ENCODE measurements at places on chromosomes 16 and 17. TPM values are rescaled to one million over a fixed set of nuclear protein-coding genes. Genes with fewer than 3 reads are reported as not detected.

DNA sequence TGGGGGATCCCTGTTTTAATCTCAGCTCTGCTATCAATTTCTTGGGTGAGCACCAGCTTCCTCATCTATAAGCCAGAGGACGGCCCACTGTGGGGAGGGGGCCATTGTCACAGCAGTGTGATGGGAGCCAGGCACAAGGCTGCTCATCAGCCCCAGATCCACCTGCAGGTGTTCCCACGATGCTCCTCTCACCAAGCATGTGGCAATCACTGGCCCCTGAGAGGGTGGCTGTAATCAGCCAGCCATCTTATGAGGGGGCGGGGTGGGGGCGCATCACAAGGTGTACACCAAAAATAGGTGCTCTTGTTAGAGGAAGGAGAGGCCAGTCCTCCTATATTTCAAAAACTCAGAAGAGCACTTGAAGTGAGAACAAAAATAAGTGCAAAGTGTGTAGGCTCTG is 31.2 kb downstream of the HNF1B start:
- no peak for DNase-seq

Gene SRL
- not detected for total RNA-seq

DNA sequence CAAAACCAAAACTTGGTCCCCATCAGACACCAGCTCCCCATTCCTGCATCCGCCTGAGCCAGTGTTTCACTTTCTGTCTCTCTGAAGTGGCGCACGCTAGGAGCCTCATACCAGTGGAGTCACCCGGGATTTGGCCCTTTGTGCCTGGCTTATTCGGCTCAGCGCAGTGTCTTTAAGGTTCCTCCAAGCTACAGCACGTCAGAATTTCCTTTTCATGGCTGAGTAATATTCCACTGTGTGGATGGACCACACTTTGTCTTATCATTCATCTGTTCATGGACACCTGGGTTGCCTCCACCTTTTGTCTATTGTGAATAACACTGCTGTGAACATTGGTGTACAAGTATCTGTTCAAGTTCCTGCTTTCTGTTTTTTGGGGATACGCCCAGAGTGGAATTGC is 45.2 kb upstream of the CHMP6 start:
- no peak for DNase-seq

- DNase-seq: no peak
These were observed 3.8 kb upstream of the TMC7 start for GRCh38 chr16:18979936-18980335.

Gene TMEM235
- not detected for total RNA-seq

DNA sequence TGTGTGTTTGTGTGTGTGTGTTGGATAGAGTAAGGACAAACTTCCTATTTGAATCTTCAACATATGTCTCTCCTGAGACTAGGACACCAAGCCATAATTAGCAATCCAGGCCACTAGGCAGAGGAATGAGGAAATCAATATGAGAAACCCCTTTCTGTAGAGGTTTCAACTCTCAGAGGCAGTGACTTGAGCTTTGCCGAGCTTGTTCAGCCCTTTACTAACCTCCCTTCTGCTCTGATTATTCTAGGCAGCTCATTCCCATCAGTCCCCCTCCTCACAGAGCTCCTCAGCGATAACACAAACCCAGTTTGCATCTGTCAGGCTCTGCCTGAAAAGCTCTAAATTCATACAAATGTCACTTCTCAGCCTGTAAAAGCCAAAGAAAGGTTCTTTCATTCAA is 1030.3 kb downstream of the CDH8 start:
- DNase-seq: no peak

DNA sequence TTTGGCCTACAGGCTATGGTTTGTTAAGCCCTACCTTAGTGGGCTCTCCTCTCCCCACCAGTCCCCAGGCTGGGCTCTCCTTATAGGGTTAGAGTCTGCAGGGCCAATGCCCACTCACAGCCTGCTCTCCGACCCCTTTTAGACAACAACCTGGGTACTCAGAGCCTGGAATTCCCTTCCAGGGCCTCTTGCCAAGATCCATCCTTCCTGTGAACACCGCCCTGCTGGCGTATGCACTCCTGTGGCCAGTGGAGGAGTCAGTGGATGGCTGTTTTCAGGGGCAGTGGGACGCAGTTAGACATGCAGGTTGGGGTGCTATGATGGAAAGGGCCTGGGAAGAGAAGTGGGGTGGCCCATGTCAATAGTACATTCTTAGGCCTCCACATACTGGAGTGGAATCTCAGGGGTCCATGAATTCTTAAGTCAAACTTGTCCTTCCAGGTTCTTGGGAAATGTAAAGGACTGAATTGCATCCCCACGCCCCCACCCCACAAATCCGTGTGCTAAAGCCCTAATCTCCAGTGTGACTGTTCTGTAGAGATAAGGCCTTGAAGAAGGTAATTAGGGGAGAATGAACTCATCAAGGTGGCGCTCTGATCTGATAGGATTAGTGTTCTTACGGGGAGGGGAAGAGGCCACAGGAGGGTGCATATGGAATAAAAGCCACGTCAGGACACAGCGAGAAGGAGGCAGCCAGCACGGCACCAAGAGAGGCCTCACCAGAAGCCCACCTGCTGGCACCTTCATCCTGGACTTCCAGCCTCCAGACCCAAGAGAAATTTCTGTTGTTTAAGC is 81.6 kb upstream of the CACNG5 start:
- no peak for DNase-seq

Gene KRTAP4-1
- not detected for total RNA-seq

Gene KRT33B
- not detected for total RNA-seq

GRCh38 chr17:36608794-36609497 is 7.6 kb downstream of the MRM1 start:
- no peak for DNase-seq

- DNase-seq: no peak
These were observed 377.5 kb upstream of the DYNLRB2 start for GRCh38 chr16:80163339-80163738.

GRCh38 chr16:20897922-20898321 is 2.2 kb downstream of the DCUN1D3 start:
- DNase-seq: no peak
